ENCODE measurements at places on chromosomes 2 and 18. TPM values are rescaled to one million over a fixed set of nuclear protein-coding genes. Genes with fewer than 3 reads are reported as not detected.

MARCHF4 gene
- total RNA-seq: not detected

DNA sequence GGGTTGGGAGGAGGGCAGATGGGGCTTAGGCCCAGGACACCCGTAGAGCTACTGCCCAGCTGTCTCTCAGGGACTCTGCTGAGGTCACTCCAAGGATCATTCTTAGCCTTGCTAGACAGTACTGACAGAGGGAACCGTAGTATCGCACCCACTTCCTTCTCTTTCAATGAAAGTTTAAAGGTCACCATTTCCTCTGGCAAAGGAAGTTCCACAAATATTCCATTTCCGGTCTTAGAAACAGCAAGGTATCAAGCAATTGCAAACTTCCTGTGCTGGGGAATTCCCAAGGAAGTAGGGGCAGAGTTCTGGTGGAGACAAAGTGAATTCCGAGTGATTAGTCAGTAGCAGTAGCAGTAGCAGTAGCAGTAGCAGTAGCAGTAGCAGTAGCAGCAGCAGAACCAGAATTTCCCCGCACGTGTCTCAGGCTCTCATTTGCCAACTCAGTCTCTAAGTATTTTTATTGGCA lies 24.7 kb downstream of the IL1B start:
- H3K27ac ChIP-seq: no peak overlapping the region
- H3K27me3 ChIP-seq: no peaks in the 10 kb centered on the region
- no peaks in the 10 kb centered on the region for H3K36me3 ChIP-seq
- peaks cover 19% of the 10 kb centered on the region for H3K4me1 ChIP-seq
- no peak for DNase-seq

GRCh38 chr2:20578895-20579825 lies 71.7 kb downstream of the HS1BP3 start:
- DNase-seq: peak; percentile 84
- H3K27me3 ChIP-seq: no peaks in the 10 kb centered on the region
- peaks cover 53% of the 10 kb centered on the region for H3K4me1 ChIP-seq
- peak overlapping the region; percentile 85 for H3K27ac ChIP-seq
- no peaks in the 10 kb centered on the region for H3K36me3 ChIP-seq
- H3K4me3 ChIP-seq: no peak overlapping the region

GRCh38 chr2:96315400-96316071 lies 9.6 kb upstream of the ITPRIPL1 start:
- no peaks in the 10 kb centered on the region for H3K27me3 ChIP-seq
- peaks cover 4% of the 10 kb centered on the region for H3K4me1 ChIP-seq
- no peak for DNase-seq
- H3K4me3 ChIP-seq: no peak overlapping the region
- H3K27ac ChIP-seq: no peak overlapping the region

DNA sequence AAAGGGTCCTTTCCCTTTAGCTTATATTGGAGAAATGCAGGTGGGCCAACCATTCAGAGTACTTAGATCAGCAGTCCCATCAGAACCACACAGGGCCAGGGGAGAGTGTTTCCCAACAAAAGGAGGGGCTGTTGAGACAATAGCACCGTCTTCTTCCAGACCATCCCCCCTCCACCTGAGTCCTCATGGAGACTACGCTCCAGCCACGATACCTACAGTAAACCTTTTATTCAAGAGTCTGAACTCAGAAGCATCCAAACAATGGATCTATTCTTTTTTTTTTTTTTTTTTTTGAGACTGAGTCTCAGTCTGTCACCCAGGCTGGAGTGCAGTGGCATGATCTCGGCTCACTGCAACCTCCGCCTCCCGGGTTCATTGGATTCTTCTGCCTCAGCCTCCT lies 25.7 kb upstream of the ZNF532 start:
- H3K4me1 ChIP-seq: no peaks in the 10 kb centered on the region
- H3K27me3 ChIP-seq: no peaks in the 10 kb centered on the region
- H3K27ac ChIP-seq: no peak overlapping the region
- no peak for DNase-seq

DNA sequence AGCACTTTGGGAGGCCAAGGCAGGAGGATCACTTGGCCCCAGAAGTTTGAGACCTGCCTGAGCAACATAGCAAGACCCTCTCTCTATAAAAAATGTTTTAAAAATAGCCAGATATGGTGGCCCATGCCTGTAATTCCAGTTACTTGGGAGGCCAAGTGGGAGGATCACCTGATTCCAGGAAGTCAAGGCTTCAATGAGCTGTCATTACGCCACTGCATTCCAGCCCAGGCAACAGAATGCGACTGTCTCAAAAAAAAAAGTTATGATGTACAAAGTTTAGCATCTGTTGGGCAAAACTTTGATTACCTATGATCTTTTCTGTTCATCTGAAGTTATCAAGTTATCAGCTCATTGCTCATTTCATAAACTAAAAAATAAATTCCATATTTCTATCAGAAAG lies 504.1 kb upstream of the PKDCC start:
- H3K27ac ChIP-seq: no peak overlapping the region
- no peak overlapping the region for H3K4me3 ChIP-seq
- H3K36me3 ChIP-seq: no peaks in the 10 kb centered on the region
- no peaks in the 10 kb centered on the region for H3K27me3 ChIP-seq
- DNase-seq: no peak
- H3K4me1 ChIP-seq: peaks cover 8% of the 10 kb centered on the region

All from Caco-2 (cell line).